Breast epithelium (tissue), 4 donors: ENCODE measurements at places on chromosomes 5 and 9. TPM values are rescaled to one million over a fixed set of nuclear protein-coding genes. Genes with fewer than 3 reads are reported as not detected.

- no peaks in the 10 kb centered on the region for H3K27me3 ChIP-seq
- DNase-seq = no peak
- no peaks in the 10 kb centered on the region for H3K36me3 ChIP-seq
- H3K4me1 ChIP-seq = no peaks in the 10 kb centered on the region
- H3K4me3 ChIP-seq = no peak overlapping the region
- H3K27ac ChIP-seq = no peak overlapping the region
These were observed 116.9 kb downstream of the DENND1A start for GRCh38 chr9:123812984-123813383.

DNA sequence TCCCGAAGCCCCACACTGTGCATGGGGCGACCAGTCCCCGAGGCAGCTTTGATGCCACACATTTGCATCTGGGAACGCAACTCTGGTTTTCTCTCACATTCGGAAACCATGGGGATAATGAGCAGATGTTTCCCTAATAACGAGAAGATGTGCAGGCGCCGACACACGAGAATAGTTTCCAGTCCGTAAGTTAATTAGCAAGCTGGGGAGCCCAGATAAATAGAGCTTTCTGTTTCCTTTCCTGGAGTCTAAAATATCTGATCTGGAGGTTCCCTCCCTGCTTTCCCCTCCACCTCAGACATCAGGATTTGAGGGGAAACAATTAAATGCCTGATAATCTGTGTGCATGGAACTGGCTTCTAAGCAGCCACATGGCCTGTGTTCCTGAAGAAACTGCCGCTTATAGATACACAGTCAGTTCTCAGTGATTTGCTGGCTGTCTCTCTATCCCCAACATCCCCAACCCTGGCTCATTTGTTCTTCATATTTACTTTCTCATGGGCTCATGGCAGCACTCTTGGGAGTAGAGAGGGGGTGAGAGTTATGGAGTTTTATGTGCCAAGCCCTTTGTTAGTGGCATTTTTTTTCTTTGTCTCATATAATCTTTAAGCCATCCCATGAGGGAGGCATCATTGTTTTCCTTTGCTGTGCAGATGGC is 62.8 kb downstream of the PDZD2 start:
- DNase-seq = no peak
- no peaks in the 10 kb centered on the region for H3K4me1 ChIP-seq
- H3K27me3 ChIP-seq = no peaks in the 10 kb centered on the region
- no peak overlapping the region for H3K27ac ChIP-seq

DNA sequence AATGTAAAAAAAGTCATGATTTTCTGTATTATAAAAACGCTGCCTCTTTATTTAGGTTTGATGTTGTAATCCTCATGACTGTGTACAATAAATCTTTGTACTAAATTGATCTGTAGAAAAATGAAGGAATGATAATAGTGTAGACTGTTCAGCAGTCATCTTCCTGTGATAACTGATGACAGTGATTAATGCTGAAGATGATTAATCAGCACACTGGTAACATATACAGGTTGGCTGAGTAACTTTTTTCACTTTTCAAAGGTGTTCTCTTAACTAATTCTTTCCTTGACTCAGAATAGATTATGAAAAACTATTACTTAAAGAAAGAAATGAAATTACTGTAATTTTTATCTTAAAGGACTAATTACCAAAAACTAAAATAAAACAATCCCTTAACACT is 122.5 kb downstream of the RFX3 start:
- no peak for DNase-seq
- no peak overlapping the region for H3K27ac ChIP-seq
- H3K4me3 ChIP-seq = no peak overlapping the region
- no peaks in the 10 kb centered on the region for H3K27me3 ChIP-seq
- H3K4me1 ChIP-seq = no peaks in the 10 kb centered on the region
- H3K36me3 ChIP-seq = no peaks in the 10 kb centered on the region

DNA sequence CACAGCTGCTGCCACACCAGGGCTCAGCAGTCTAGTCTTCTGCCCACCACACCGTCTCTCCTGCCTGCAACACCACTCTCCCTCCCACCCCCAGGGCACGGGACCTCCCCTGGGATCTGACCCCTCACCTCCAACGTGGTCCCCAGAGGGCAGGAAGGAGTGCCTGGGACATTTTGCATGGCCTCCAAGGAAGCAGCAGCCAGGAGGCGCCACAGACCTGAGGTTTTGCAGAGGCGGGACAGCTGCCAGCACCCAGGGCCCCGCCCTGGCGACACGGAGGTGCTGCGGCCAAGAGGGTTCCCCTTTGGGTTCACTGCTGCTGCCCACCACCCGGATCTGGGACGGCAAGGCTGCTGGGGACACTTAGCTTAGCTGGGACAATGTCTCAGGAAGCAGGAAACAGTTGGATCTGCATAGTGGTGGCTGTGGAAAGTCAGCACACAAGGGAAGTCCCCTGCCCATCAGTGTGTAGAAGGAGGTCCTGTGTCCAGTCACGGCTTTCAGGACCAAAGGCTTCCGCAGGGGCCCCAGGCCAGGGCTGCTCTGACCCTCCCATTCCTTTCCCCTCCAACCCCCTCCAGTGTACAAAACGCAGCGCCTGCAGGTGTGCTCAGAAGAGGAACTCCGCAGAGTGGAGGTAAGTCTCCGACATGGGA is 13.8 kb downstream of the PROP1 start:
- no peaks in the 10 kb centered on the region for H3K4me1 ChIP-seq
- no peak overlapping the region for H3K4me3 ChIP-seq
- H3K27ac ChIP-seq = no peak overlapping the region
- no peaks in the 10 kb centered on the region for H3K36me3 ChIP-seq

- DNase-seq = no peak
- H3K27me3 ChIP-seq = no peaks in the 10 kb centered on the region
- H3K4me3 ChIP-seq = no peak overlapping the region
- H3K4me1 ChIP-seq = no peaks in the 10 kb centered on the region
- no peaks in the 10 kb centered on the region for H3K36me3 ChIP-seq
- H3K27ac ChIP-seq = no peak overlapping the region
These were observed 24.1 kb upstream of the VLDLR start for GRCh38 chr9:2597483-2597882.

GRCh38 chr9:126303488-126303887 is 23.1 kb upstream of the MVB12B start:
- H3K36me3 ChIP-seq = no peaks in the 10 kb centered on the region
- no peaks in the 10 kb centered on the region for H3K27me3 ChIP-seq
- no peaks in the 10 kb centered on the region for H3K4me1 ChIP-seq
- no peak overlapping the region for H3K4me3 ChIP-seq
- no peak for DNase-seq

GRCh38 chr9:129392093-129392541 is 214.1 kb upstream of the IER5L start:
- no peak for DNase-seq
- no peak overlapping the region for H3K4me3 ChIP-seq
- no peaks in the 10 kb centered on the region for H3K27me3 ChIP-seq
- no peaks in the 10 kb centered on the region for H3K4me1 ChIP-seq
- no peak overlapping the region for H3K27ac ChIP-seq

- no peaks in the 10 kb centered on the region for H3K36me3 ChIP-seq
- H3K27me3 ChIP-seq = no peaks in the 10 kb centered on the region
- no peaks in the 10 kb centered on the region for H3K4me1 ChIP-seq
- H3K4me3 ChIP-seq = no peak overlapping the region
- no peak overlapping the region for H3K27ac ChIP-seq
These were observed 298.3 kb downstream of the BNC2 start for GRCh38 chr9:16572005-16572734.

DNA sequence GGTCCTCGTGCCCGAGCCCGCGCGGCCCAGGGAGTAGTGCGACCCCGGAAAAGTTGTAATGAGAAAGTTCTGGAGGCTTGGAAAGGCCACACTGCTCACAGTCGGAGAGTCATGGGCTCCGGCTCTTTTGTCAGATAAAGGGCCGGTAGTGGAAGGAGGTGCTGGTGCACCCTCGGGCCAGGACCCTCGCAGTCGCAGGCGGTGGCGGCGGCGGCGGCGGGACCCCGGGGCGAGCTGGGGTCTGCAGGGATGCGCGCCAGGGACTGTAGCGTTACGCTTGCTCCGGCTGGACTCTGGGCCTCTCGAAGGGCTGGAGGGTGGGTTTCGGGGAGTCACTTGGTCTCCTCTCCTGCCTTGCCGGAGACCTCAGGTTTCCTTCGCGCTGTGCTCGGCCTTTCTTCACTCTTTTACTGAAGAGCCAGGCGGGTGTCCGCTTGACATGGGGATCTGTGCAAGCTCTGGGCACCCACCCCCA is 1.5 kb downstream of the RORB start:
- no peaks in the 10 kb centered on the region for H3K36me3 ChIP-seq
- no peaks in the 10 kb centered on the region for H3K27me3 ChIP-seq
- H3K4me3 ChIP-seq = peak overlapping the region; percentile 52
- no peak overlapping the region for H3K27ac ChIP-seq

- no peaks in the 10 kb centered on the region for H3K4me1 ChIP-seq
- no peak for DNase-seq
- H3K27ac ChIP-seq = no peak overlapping the region
- no peak overlapping the region for H3K4me3 ChIP-seq
These were observed 44.7 kb downstream of the ERAP1 start for GRCh38 chr5:96763026-96763425.

- no peak for DNase-seq
- H3K4me1 ChIP-seq = no peaks in the 10 kb centered on the region
- no peak overlapping the region for H3K4me3 ChIP-seq
- H3K27ac ChIP-seq = no peak overlapping the region
- no peaks in the 10 kb centered on the region for H3K27me3 ChIP-seq
These were observed 11.9 kb upstream of the ZNF622 start for GRCh38 chr5:16477541-16477940.

GRCh38 chr9:114033397-114034103 is 44.5 kb downstream of the AMBP start:
- H3K27me3 ChIP-seq = no peaks in the 10 kb centered on the region
- peak; percentile 43 for DNase-seq
- H3K4me1 ChIP-seq = no peaks in the 10 kb centered on the region
- H3K36me3 ChIP-seq = no peaks in the 10 kb centered on the region

- no peaks in the 10 kb centered on the region for H3K4me1 ChIP-seq
- DNase-seq = no peak
- H3K27me3 ChIP-seq = peaks cover 3% of the 10 kb centered on the region
- peak within 1 kb of the TSS; percentile 67 for H3K27ac ChIP-seq
These were observed at the start of gene FBP1 for GRCh38 chr9:94639061-94639998. Gene FBP1, minus strand, starts transcription at chr9:94639518. Its CDS starts 208 bp downstream, at chr9:94639310.

DNA sequence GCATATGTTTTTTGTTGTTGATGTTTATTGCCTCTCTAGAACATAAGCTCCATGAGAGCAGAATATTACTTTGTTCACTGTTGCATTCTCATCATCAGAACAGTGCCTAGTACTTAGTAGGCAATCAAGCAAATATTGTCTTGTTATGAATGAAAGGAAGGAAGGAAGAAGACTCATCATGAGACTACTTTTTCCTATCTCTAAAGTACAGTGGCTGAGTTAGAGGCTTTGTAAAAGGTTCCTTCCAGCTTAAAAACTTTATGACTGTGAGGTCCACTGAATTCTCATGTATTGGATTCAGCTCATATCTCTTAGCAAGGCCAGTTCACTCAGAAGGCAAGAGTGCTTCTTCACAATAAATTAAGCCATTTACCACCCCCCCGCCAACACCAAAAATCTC is 171.8 kb upstream of the NR3C1 start:
- no peaks in the 10 kb centered on the region for H3K4me1 ChIP-seq
- no peak overlapping the region for H3K27ac ChIP-seq
- H3K4me3 ChIP-seq = no peak overlapping the region
- no peaks in the 10 kb centered on the region for H3K27me3 ChIP-seq
- H3K36me3 ChIP-seq = no peaks in the 10 kb centered on the region

GRCh38 chr5:78361631-78361993 is 1.2 kb downstream of the SCAMP1 start:
- no peaks in the 10 kb centered on the region for H3K27me3 ChIP-seq
- peak overlapping the region; percentile 69 for H3K4me3 ChIP-seq
- peaks cover 12% of the 10 kb centered on the region for H3K4me1 ChIP-seq
- H3K27ac ChIP-seq = peak overlapping the region; percentile 98
- no peaks in the 10 kb centered on the region for H3K36me3 ChIP-seq
- DNase-seq = no peak

- H3K4me1 ChIP-seq = no peaks in the 10 kb centered on the region
- H3K36me3 ChIP-seq = no peaks in the 10 kb centered on the region
- H3K27ac ChIP-seq = no peak overlapping the region
- no peak overlapping the region for H3K4me3 ChIP-seq
These were observed 2223.9 kb upstream of the ACO1 start for GRCh38 chr9:30160570-30160969.

DNA sequence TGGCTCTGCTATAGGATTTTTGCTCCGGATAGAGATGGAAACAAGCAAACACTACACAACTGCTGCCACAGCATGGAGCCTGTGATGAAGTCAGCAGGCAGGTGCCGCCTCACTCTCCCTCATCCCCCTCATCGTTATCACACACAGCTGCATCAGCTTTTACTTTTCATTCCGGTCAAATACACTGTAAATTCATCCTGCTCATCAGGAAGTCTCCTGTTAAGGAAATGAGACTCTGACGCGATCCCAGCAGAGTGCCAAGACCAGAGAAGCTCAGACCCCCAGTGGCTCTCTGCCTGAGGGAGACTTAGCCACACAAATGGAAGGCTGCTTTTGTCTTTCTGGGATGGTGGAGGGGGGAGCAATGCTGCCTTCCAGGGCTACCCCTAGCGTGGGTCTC is 270.2 kb downstream of the ELAVL2 start:
- H3K4me3 ChIP-seq = no peak overlapping the region
- H3K27ac ChIP-seq = no peak overlapping the region
- DNase-seq = no peak
- no peaks in the 10 kb centered on the region for H3K36me3 ChIP-seq
- H3K27me3 ChIP-seq = no peaks in the 10 kb centered on the region

DNA sequence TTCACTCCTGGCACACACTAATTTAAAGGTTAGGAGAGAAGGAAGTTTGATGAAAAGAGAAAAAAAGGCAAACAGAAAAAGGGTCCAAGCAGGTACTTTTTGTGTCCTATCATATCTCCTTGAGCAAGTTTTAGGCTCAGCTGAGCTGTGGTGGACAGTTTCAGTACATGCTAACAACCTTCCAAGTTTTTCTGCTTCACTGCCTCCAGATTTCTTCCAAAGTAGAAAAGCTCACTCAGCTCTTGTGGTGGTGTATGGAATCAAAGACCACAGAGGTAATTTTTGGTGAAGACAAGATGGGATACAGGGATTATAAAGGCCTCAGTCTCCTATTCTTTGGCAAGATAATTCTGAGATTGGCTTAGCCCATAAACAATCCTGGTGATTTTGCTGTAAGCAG is 921.8 kb downstream of the NR2F1-AS1 start:
- no peaks in the 10 kb centered on the region for H3K4me1 ChIP-seq
- DNase-seq = no peak
- no peak overlapping the region for H3K27ac ChIP-seq
- no peaks in the 10 kb centered on the region for H3K36me3 ChIP-seq
- H3K4me3 ChIP-seq = no peak overlapping the region
- no peaks in the 10 kb centered on the region for H3K27me3 ChIP-seq

- H3K27me3 ChIP-seq = peaks cover 48% of the 10 kb centered on the region
- no peaks in the 10 kb centered on the region for H3K36me3 ChIP-seq
- no peak overlapping the region for H3K27ac ChIP-seq
- H3K4me1 ChIP-seq = no peaks in the 10 kb centered on the region
- no peak overlapping the region for H3K4me3 ChIP-seq
- DNase-seq = no peak
These were observed 136.5 kb downstream of the MRPL36 start for GRCh38 chr5:1663186-1663585.

Gene SHOC1
- not detected for total RNA-seq

Gene IFNK
- not detected for total RNA-seq

Gene GHR
- 25.6 TPM for total RNA-seq

Gene TEK
- total RNA-seq = 15.2 TPM

Gene CAMK4
- 1.4 TPM for total RNA-seq

Gene DNAH5
- 3.8 TPM for total RNA-seq
